ENCODE measurements at places on chromosomes 7 and 10. TPM values are rescaled to one million over a fixed set of nuclear protein-coding genes. Genes with fewer than 3 reads are reported as not detected.

DNA sequence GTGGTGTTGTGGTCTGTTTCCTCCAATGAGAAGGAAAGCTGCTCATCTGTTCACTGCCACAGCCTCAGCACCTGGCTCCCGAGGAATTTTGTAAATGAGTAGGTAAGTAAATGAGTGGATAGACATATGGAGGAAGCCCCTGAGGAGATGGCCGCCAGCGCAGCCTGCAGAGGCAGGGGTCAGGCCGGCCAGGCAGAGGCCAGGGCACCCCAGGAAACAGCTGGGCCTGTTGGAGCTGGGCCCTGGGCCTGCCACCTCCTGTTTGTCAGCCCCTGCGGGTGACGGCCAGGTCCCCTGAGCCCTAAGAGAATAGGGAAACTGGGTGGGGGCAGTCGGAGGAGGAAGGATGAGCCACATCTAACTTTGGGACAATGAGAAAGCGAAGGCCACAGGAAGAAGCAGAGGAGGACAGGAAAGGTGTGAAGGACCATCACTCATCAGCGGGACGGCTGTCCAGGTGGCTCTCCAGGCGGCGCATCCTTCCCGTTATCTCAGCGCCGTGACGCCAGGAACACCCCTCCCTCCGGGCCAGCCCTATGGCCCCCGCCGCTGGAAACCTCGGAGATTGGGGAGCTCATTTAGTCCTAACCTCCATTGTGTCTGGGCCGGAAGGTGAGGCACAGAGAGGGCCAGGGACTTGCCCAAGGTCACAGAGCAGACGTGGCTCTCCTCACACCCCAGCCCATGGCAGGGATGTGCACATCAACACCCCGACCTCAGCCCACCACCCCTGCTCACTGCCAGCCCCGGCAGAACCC, 142.3 kb upstream of the UNC5B start:
- no peak overlapping the region for H3K27ac ChIP-seq
- no peak for DNase-seq

DNA sequence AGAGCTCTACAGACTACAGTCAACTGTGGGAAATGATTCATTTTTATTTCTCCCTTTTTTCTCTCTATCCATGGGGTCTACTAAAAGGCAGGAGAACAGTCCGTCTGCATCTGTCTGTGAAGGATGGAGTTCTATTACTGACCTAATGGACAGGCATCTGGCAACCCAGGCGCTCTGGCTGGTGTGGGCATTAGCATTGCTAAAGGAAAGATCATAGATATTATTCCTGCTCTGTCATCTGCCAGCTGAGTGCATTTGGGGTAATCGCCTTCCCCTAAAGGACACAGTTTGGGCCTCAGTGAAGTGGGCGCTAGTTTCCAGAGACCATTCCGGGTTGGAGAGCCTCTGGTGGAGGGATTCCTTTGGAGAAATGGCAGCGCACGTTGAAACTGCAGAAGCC, 201.3 kb upstream of the TCERG1L start:
- H3K4me3 ChIP-seq: no peak overlapping the region
- no peak for DNase-seq
- peaks cover 17% of the 10 kb centered on the region for H3K27me3 ChIP-seq

Gene MSMB
- total RNA-seq: not detected

- no peak overlapping the region for H3K27ac ChIP-seq
- no peak for DNase-seq
- peaks cover 23% of the 10 kb centered on the region for H3K4me1 ChIP-seq
- peaks cover 7% of the 10 kb centered on the region for H3K36me3 ChIP-seq
Measured at GRCh38 chr10:1228467-1228975, 172.3 kb downstream of the WDR37 start.

Gene PILRA
- total RNA-seq: 2.7 TPM

Gene TBXAS1
- total RNA-seq: 4.1 TPM

Gene OPTN
- 7.5 TPM for total RNA-seq

Gene CDNF
- 1.1 TPM for total RNA-seq

Gene ERVW-1
- total RNA-seq: not detected

Gene CLIP2
- 24.0 TPM for total RNA-seq

Gene PDE1C
- total RNA-seq: 1.1 TPM

Gene CPXM2
- not detected for total RNA-seq

DNA sequence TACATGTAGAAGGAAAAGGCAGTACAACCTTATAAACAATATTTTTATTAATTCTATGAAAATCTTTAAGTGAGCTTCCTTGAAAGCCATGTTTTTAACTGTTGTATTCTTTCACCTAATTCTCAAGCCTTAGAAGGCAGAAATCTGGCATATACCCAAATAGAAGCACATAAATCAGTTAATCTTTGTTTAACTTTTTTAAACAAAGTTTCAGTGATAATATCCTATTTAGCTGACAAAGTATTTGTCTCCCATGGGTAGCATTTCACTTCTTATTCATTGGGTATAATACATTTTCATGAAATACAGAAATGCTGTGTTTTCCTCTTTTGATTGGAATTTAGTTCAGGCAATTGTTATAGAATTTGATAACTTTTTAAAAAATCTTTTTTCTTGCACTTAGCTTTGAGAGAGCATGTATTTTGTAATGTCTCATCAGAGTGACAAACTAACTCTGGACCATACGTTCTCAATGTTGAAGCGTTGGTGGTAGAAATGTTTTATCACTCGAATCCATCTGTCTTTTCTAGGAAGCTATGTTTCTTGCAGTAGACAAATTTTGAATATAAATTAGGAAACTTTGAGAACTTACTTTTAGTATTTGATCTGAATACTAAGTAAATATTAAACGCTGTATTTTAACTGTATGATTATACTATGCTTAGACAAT, 78.1 kb downstream of the CREM start:
- H3K4me1 ChIP-seq: no peaks in the 10 kb centered on the region
- H3K27me3 ChIP-seq: no peaks in the 10 kb centered on the region
- H3K36me3 ChIP-seq: peaks cover 2% of the 10 kb centered on the region

Gene SPDYE9
- not detected for total RNA-seq

- H3K36me3 ChIP-seq: no peaks in the 10 kb centered on the region
- H3K4me3 ChIP-seq: no peak overlapping the region
- H3K27ac ChIP-seq: no peak overlapping the region
- no peaks in the 10 kb centered on the region for H3K27me3 ChIP-seq
Measured at GRCh38 chr7:14024406-14024805, 34.9 kb upstream of the ETV1 start.

DNA sequence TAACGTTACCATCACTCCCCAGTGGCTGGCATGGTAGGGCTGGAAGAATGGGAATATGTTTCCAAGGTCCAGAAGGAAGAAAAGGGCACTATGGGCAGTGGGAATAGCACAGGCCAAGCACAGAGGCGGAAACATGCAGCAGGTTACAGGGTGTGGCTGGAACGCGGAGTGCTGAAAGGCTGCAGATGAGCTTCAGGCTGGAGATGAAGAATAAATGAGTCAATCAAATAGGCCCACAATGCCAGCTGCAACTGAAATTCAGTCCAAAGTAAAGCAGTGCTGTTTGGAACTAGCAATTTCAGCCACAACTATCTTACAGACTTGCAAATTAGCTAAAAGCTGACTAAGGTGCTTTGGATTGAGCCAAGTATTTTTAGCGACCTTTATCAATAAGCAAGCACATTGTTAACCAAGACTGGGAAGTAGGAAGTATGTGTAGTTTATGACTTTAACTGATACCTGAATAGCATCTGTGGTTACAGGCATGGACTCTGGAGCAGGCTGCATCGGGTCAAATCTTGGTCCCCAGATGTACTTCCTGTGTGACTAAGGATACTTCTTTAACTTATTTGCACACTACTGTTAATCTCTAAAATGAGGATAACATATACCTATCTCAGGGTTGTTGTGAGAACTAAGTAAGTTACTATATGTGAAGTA, 77.5 kb upstream of the CTTNBP2 start:
- H3K4me1 ChIP-seq: no peaks in the 10 kb centered on the region
- H3K4me3 ChIP-seq: no peak overlapping the region
- no peaks in the 10 kb centered on the region for H3K27me3 ChIP-seq

Gene ARHGAP19
- total RNA-seq: 32.1 TPM

- peaks cover 8% of the 10 kb centered on the region for H3K4me1 ChIP-seq
- H3K27ac ChIP-seq: no peak overlapping the region
- DNase-seq: no peak
- no peak overlapping the region for H3K4me3 ChIP-seq
- H3K27me3 ChIP-seq: no peaks in the 10 kb centered on the region
- H3K36me3 ChIP-seq: peaks cover 12% of the 10 kb centered on the region
Measured at GRCh38 chr10:101660256-101660655, 34.7 kb downstream of the FBXW4 start.

Gene PSMG3
- 57.8 TPM for total RNA-seq

- no peak overlapping the region for H3K4me3 ChIP-seq
- no peak for DNase-seq
- peaks cover 2% of the 10 kb centered on the region for H3K36me3 ChIP-seq
- H3K27me3 ChIP-seq: no peaks in the 10 kb centered on the region
Measured at GRCh38 chr10:72173262-72173618, 42.6 kb upstream of the ANAPC16 start.

Gene C10orf95
- total RNA-seq: 0.27 TPM

Gene CTAGE6
- total RNA-seq: not detected

DNA sequence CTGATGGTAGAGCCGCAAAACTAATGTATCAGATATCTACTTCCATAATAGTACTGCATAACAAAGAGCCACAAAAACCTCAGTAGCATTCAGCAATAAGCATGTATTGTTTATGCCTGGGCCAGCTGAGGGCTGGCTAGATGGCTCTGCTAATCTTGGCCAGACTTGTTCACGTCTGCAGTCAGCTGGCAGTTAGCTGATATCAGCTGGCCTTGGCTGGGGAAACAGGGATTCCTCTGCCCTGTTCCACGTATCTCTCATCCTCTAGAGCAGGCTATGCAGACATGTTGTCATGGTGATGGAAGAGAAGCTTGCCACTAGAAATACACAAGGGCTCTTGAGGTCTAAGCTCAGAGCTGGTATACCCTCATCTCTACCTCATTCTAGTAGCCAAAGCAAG, 62.9 kb downstream of the GRM8 start:
- H3K4me3 ChIP-seq: no peak overlapping the region
- no peaks in the 10 kb centered on the region for H3K36me3 ChIP-seq
- DNase-seq: no peak
- H3K27ac ChIP-seq: no peak overlapping the region
